DMS79 treated with DMSO at 0.1 percent for 48 hours (cell line): ENCODE measurements at places on chromosomes 2 and 18.

- DNase-seq = peak; percentile 98
Observed at GRCh38 chr18:37299471-37300304, 265.9 kb downstream of the CELF4 start.

DNA sequence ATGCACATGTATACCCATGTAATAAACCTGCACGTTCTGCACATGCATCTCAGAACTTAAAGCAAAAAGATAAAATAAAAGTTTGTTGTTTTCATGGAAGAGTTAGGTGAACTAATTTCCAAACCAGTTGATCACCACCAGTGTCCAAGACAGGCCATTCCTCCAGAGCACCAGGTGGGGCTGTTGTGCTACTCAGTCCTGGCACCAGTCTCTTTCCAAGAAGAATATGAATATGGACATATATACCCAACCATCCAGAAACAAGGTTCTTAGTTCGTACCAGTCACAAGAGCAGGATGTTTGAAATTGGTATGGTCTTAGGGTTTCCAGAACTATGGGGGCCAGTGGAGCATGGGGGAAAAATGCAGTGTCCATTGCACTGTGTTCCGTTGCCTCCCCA is 17.2 kb upstream of the TNP1 start:
- DNase-seq = no peak

- DNase-seq = no peak
Observed at GRCh38 chr18:64398320-64398719, 249.4 kb upstream of the LINC00305 start.

- no peak for DNase-seq
Observed at GRCh38 chr2:85924522-85924921, 35.7 kb upstream of the ST3GAL5 start.

GRCh38 chr2:196431957-196432356 is 207.6 kb upstream of the CCDC150 start:
- no peak for DNase-seq
